MCF 10A (cell line): ENCODE measurements at places on chromosomes 3 and 15. TPM values are rescaled to one million over a fixed set of nuclear protein-coding genes. Genes with fewer than 3 reads are reported as not detected.

DNA sequence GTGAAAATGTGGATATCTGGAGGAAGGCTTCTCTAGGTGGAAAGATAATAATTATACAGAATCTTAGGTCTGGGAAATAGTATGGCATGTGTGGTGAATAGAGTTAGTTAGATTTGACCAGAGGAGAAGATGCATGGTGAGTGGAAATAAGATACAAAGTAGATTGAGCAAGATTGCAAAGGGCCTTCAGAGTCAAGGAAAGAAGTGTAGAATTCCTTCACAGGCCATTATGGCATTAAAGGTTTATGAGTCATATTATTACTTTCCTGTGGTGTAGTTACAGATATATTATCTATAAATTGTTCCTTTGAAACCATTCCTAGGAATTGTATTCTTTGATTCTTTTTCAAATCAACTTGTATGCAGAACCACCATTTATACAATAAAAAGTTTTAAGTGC lies 660.3 kb downstream of the SI start:
- H3K36me3 ChIP-seq, result no peaks in the 10 kb centered on the region
- peaks cover 41% of the 10 kb centered on the region for H3K27me3 ChIP-seq
- DNase-seq, result no peak

- H3K4me3 ChIP-seq, result no peak overlapping the region
- peak; percentile 71 for DNase-seq
- H3K27ac ChIP-seq, result peak overlapping the region; percentile 84
- peaks cover 40% of the 10 kb centered on the region for H3K4me1 ChIP-seq
- no peaks in the 10 kb centered on the region for H3K36me3 ChIP-seq
Measured at GRCh38 chr3:159828542-159828943, 160.1 kb upstream of the IL12A start.

GRCh38 chr3:158134363-158134762 lies 24.5 kb downstream of the RSRC1 start:
- H3K4me3 ChIP-seq, result no peak overlapping the region
- DNase-seq, result no peak
- peaks cover 15% of the 10 kb centered on the region for H3K36me3 ChIP-seq
- H3K27me3 ChIP-seq, result no peaks in the 10 kb centered on the region
- H3K4me1 ChIP-seq, result no peaks in the 10 kb centered on the region

DNA sequence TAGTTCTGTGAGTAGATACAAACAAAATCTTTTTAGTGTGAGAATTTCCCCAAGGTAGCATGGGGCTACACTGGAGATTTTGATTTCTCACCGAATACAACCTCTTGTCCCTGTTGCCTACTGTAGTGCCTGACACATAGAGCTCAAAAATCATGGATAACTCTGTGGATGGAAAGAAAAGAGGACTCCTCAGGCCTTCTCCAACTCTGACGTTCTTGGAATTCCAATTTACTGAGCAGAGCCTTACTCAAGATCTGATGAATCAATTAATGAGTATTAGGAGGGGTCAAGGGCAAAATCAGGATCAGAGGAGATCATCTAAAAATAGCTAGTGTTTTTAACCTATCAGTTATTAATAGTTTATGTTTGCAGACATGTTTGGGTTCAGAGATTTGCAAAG lies 46.7 kb upstream of the PYDC2 start:
- no peak overlapping the region for H3K27ac ChIP-seq
- no peaks in the 10 kb centered on the region for H3K27me3 ChIP-seq
- no peak overlapping the region for H3K4me3 ChIP-seq
- H3K4me1 ChIP-seq, result peaks cover 12% of the 10 kb centered on the region
- no peak for DNase-seq

DNA sequence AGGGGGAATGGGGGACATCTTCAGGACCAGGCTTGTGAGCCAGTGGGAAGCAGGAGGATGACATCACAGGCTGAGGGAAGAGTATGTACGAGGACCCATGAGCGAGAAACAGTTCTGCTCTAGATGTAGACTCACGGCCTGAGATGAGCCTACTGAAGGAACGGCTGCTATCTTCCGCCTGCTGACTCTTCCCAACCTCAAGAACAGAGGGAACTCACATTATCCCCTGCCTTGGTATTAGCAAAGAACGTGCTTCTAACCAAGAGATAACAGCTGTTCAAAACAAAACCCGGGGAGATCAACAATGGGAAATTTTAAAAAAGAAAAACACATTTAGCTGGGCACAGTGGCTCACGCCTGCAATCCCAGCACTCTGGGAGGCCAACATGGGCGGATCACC lies 25.3 kb downstream of the AVEN start:
- no peak overlapping the region for H3K27ac ChIP-seq
- no peaks in the 10 kb centered on the region for H3K4me1 ChIP-seq
- no peaks in the 10 kb centered on the region for H3K36me3 ChIP-seq
- no peak overlapping the region for H3K4me3 ChIP-seq
- no peak for DNase-seq

DNA sequence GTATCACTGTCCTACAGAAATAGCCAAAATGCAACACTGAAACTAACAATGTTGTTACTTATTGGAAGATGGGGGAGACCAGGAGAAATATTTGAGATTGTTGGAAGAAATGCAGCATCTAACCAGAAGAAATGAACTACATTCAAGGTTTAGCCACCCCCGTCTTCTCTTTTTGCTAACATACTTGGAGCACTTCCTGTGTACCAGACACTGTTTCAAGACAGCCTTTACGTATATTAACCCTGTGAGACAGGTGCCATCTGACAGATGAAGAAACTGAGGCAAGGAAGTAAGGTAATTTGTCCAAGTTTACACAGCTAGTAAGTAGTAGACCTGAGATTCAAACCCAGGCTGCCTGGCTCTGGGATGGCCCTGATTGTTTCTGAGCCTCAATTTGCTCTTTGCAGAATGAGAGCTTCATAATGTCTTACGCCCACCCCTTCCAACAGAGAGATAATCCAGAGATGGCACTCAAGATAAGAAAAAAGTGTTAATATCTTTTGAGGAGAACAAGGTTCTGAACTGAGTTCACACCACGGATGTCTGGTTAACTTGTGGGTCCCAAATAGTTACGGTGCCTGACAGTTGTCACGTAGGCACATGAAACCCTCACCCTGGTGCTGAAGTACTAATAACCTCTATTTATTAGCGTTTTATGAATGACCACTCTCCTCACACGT lies 26.1 kb downstream of the RASGRP1 start:
- no peaks in the 10 kb centered on the region for H3K36me3 ChIP-seq
- H3K27me3 ChIP-seq, result no peaks in the 10 kb centered on the region
- peaks cover 5% of the 10 kb centered on the region for H3K4me1 ChIP-seq
- DNase-seq, result no peak
- H3K4me3 ChIP-seq, result no peak overlapping the region

GRCh38 chr3:41565003-41565402 lies 365.7 kb downstream of the CTNNB1 start:
- peaks cover 6% of the 10 kb centered on the region for H3K4me1 ChIP-seq
- H3K27ac ChIP-seq, result no peak overlapping the region
- H3K4me3 ChIP-seq, result no peak overlapping the region

DNA sequence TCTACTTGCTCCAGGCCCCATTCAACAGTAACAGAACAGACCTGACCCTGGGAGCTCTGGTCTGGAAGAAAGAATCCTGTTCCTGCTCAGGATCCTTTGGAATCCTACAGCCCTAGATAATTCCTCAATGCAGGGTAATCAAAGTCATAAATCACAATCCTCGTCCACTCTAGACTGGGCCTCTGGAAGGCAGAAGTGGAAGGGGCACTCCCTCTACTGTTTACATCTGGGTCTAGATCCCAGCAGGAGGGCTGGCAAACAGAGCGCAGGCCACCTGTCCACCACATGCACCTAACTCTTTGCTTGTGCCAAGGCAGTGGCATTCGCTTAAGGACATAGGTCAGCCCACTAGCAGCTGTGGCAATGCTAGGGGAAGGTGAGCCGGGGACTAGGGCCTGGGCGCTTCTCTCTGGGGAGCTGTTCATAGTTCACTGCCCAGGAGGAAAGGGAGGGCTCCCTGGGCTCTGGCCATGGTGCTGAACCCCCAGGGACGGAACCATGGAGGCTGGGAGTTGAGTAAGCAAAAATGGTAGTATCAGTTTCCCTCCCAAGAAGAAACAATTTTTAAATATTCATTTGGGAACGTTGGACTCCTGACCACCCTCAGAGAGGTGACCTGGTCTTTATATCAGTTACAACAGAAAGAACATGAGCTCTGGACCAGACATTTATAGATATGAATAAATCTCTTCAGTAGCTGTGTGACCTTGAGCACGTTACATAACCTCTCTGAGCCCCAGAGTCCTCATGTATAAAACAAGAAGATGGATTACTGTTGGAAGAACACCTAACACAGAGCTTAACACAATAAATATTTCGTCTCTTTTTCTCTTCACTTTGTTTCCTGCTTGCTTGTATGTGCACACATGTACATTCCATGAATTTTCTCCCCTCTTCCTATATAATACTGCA lies 90.2 kb downstream of the NTRK3 start:
- H3K4me1 ChIP-seq, result no peaks in the 10 kb centered on the region
- peaks cover 6% of the 10 kb centered on the region for H3K36me3 ChIP-seq
- DNase-seq, result peak; percentile 0
- H3K4me3 ChIP-seq, result no peak overlapping the region
- no peak overlapping the region for H3K27ac ChIP-seq
- no peaks in the 10 kb centered on the region for H3K27me3 ChIP-seq

MAP1A gene
- total RNA-seq, result 0.09 and 0.17 TPM in 2 replicates

SPINK8 gene
- not detected in 2 replicates for total RNA-seq

TGM5 gene
- 0.12 TPM in 1 of 2 replicates, not detected in the other for total RNA-seq

SKOR1 gene
- 0.07 and 0.17 TPM in 2 replicates for total RNA-seq

TMEM212 gene
- not detected in 2 replicates for total RNA-seq
